GM12892 (cell line): ENCODE measurements at places on chromosomes 7 and 10.

DNA sequence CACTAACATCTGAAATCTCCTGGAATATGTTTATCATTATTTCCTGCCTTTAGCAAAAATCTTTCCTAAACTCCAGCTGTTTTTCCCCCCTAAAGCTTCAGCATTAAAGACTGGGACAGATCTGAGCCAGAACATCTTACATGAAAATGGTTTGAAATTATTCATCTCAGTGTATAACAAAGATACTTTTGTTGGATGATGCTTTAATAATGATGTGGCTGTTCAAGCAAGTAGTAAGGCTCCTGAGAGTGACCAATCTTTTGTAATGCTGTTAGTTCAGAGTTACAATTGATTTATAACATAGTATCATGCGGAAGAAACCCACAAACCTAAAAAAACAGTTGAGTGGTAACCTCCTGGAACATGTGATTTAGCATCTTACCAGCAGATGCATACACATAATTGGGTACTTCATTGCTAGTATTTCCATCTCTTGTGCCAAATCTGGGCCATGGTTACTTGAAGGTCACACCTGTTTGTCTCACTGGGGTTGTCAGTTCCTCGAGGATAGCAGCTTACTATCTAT lies 1.5 kb downstream of the BZW2 start:
- no peak for DNase-seq

DNA sequence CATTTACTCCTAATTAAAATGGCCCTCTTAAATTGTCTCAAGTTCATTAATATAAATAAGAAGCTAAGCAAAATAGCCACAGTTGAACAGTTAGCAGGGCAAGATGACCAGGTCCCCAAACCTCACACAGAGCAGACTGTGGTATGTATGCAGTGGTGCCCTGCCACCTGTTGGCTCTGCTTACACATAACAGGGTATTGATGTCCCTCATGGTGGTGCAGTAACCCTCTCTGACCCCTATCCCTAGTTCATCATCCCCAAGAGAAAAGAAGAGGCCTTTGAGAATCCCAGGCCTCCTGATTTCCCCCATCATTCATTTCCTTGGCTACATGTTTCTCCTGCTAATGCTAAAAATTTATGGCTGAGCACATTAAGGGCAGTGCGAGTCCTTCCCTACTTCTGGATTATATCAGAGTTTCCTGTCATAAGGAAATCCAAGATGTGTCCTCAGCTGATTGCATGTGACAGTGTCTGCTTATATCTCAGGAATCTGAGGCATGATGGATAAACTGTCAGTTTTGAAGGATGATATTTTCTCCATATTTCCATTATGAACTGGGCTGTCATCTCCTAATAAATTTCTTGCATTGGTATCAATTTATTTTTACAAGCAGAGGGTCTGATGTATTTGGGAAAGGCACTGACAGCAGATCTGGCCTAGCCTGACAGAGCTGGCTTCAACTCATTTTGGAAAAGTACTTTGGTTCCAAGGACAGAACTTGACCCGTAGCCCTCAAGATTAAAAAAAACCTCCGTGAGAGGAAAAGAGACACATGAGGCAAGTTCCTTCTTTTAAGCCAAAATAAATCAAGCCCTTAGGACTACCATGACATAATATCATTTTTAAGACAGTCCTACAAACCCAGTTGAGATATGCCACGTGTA lies 880.6 kb downstream of the LRMDA start:
- DNase-seq = no peak

DNA sequence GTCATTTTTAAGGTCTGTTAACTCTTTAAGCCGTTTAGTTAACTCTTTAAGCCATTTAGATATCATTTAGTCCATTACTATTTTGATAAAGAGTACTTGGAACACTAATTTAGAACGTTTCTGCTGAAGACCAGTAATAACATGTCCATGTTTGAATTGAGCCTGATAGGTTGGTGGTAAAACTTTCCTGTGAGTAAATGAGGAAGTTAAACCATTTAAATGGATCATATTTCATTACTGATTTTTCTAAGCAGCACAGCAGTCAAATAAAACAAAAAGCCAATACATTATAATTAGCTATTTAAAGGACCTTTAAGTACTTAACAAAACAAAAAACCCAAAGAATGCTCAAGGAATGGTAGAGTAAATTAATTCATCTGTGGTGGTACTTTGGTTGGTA lies 29.4 kb downstream of the PHTF2 start:
- DNase-seq = no peak

DNA sequence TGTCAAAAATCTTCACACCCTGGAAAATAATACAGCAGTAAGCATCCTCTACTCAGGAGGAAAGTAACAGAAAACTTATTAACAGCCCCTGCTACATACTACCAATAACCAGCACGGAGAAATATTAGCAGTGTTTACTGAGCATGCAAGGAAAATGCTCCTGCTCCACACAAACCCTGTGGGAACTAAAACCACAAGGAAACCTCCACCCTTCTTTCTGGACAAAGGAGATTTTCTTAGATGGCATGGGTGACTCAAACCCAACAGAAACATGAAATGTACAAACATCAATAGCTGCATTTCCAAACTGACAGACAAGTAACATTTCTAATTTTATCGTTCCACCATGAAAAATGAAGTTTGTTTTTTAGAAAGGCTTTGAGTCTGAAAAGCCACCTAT lies 113.4 kb downstream of the VPS41 start:
- no peak for DNase-seq

DNA sequence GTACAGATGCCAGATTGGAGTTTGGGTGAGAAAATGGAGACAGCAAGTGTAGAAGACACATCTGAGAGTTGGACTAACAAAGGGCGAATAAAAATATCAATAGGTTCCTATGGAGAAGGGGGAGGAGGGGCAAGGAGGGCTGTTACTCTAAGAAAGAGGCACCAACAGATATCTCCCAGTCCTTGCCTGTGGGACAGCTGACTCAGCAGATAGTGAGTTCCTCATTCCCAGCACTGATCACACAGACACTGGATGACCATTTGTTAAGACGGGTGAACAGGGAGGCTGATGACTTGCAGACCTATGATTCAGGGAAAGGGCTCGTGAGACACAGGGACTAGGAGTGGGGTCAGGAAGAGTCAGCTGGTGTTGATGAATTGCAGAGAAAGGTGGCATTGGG lies 5.7 kb upstream of the PRR15 start:
- DNase-seq = no peak

GRCh38 chr7:42344198-42344755 lies 107.3 kb upstream of the GLI3 start:
- DNase-seq = no peak

DNA sequence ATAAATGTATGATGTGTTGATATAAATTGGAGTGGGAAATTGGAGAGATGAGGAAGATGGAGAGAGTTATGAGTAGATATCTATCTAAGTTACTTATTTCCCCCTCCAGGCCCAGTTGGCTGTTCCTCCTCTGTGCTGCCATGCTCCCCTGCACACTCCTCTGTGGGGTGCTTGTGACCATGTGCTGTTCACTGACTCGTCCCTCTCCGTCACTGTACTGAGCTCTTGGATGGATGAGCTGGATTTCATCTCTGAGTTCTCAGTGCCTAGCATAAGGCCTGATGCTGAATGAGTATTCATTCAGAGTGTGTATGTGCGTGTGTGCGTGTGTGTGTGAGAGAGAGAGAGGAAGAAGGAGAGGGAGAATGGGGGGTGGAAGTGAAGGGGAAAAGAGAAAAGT lies 14.5 kb downstream of the OR9A2 start:
- no peak for DNase-seq

- no peak for DNase-seq
Observed at GRCh38 chr7:7768977-7769709, 50.7 kb upstream of the RPA3 start.

- no peak for DNase-seq
Observed at GRCh38 chr10:122122493-122122892, 133.5 kb downstream of the TACC2 start.

GRCh38 chr10:72692744-72692993 lies 726 bp downstream of the MCU start:
- DNase-seq = no peak

DNA sequence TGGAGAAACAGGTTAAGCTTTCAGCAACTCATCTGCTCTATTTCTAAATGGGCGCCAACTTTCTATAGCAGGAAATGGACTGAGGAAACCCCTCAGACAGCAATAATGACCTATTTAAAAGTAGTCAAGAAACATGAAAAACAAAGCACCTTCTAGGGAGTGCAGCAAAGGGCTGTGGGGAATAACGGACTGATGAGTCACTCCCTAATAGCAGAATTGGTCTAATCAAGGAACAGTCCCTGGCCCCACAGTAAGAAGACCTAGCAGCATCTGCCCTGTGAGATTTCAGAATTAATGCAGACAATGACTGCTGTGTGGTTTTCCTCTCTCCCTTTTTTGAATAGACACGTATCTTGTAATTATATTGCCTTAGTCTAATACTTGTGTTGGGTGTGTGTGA lies 602.9 kb downstream of the IPMK start:
- DNase-seq = no peak

DNA sequence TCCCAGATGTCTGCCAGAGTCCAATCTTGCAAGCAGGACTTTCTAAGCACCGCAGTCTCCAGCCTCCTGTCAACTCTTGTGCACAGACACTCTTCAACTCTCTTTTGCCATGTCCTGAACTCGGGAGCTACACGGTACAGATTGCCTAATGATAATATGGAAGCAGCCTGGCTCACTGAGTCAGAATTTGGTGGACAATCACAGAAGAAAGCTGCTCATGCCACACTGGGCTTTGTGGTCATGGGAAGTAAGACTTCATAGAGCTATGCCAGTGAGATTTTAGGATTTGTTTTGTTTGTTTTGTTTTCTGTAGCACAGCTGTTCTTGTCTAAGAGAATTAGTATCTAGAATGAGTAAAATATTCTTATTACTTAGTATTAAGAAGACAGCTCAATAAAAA lies 144.1 kb upstream of the PRSS58 start:
- no peak for DNase-seq

GRCh38 chr10:123093489-123093888 lies 42.3 kb upstream of the HMX3 start:
- no peak for DNase-seq

- no peak for DNase-seq
Observed at GRCh38 chr10:69861251-69862240, 59.8 kb downstream of the COL13A1 start.
